ENCODE measurements at places on chromosomes 4 and X. TPM values are rescaled to one million over a fixed set of nuclear protein-coding genes. Genes with fewer than 3 reads are reported as not detected.
A peak's percentile ranks its signal among the peaks of the same experiment; 100 is the strongest.

- no peak for DNase-seq
These were observed 12.2 kb upstream of the RBPJ start for GRCh38 chr4:26308568-26308967.

DNA sequence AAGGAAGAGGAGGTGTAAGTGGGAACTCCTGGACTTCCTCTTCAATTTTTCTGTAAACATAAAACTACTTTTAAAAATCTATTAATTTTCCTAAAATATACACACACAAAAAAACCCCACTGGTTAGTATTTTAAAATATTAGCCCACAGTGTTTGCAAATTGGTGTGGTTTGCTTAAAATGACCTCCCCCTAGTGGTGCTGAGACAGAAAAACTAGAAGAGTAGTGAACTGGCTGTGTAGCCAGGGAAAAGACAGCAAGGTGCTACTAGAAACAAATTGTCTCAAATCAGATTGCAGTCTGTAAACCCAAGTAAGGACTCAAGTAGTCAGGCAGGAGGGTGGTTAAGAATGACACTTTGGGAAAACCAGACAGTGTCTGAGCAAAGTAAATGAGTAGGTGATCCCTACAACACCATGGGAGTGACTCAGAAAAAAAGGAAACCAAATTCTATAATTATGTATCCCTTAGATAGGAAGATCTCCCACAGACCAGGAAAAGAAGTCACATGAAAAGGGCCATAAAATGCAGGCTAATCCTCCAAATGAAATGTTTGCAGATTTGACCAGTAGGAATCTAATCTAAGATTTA is 26.0 kb downstream of the AMTN start:
- no peak for DNase-seq

PPBP gene
- not detected for total RNA-seq

- no peak for DNase-seq
These were observed 154.5 kb downstream of the PALLD start for GRCh38 chr4:168651374-168651773.

MAPK10 gene
- 1.6 TPM for total RNA-seq

AREG gene
- total RNA-seq = 95.3 TPM

GRCh38 chrX:35728481-35728880 is 69.7 kb upstream of the MAGEB16 start:
- no peak for DNase-seq

DNA sequence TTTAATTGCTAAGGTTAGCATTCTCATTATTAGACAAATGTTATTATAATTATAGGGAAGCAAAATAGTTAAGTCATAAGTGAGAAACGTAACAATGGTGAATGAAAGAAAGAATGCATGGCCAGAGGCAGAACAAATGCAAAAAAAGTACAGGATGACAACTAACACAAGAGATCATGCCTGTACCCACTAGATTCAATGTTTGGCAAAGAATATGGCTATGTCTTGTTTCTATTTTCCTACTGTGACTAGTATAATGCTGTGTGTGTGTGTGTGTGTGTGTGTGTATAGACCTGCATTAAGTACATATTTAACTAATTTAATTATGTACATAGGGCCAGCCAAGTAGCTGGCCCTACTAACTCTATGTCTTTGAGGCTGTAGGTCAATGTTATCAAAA is 12.9 kb upstream of the BMP2K start:
- DNase-seq = no peak

ANOS1 gene
- total RNA-seq = 7.0 TPM

DNA sequence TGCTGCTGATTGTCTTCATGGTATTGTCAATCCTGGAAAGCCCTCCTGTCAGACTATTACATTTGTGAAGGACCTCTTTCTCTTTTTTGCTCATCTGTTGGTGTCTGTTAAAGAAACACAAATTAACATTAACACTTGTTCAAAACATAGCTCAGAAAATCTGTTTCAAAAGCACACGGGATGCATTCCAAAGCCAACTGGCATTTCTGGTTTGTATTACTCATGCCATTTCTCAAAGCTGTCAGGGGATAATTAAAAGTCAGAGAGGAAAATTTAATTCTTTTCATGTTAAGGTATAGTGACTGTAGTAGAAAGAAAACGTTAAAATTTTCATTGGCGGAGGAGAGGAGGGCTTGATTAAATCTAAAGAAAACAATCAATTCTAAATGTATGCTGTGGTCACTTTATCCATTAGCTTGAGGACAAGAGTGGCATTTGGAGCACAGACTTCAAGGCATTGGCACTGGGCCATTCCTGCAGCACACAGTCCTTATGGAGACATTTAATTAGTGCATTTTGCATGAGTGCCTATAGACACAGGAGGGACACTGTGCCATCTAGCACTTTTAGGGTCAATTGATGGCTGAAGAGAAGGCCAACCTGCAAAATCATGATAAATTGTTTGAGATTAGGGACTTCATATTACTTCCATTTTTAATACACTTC is 21.2 kb upstream of the GLRA2 start:
- DNase-seq = no peak

- peak; percentile 28 for DNase-seq
These were observed 36.3 kb downstream of the ATRX start for GRCh38 chrX:77749695-77750094.

All from kidney epithelial cell (primary cell).